Omental fat pad (tissue), 4 donors: ENCODE measurements at places on chromosomes 5 and 9.

GRCh38 chr5:171840711-171841522 is 55.3 kb downstream of the SMIM23 start:
- DNase-seq: no peak

DNA sequence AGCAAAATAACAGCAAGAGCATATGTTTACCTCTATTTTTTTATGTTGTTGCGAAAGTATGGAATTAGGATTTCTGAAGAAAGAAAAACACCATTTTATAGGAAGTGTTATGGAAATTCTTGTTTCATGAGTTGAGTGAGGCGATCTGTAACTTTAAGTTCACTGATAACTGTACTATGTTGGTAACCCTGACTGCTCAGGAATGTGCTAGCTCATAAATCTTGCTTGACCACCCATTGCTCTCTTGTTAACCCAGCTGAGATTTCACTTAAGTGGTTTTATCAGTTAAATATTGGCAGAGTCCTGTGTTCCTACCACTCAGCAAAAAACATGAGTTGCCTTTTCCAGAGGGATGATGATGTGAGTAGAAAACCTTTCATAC is 91.1 kb upstream of the STARD4 start:
- DNase-seq: no peak

GRCh38 chr9:116959809-116960208 is 272.7 kb downstream of the TRIM32 start:
- no peak for DNase-seq

- no peak for DNase-seq
These were observed 6.9 kb upstream of the SCAMP1 start for GRCh38 chr5:78353520-78353919.

DNA sequence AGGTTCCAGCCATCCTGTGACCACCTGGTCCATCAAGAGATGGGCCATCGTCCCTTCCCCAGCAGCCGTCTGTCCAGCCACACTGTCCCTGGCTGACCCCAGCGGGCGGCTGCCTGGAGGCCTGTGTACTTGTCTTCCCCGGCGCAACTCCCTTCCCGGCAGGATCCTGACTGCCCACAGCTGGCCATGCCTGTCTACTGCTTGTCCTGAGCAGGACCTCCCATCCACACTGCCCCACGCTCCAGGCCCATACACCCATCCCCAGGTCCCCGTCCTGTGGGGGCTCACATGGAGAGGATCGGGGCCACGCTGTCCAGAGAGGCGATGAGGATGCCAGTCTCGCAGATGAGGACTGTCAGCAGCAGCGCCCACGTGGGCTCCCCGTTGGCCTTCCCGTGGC is 35.5 kb downstream of the SLC12A7 start:
- no peak for DNase-seq

- no peak for DNase-seq
These were observed 150.8 kb upstream of the PPP1R26 start for GRCh38 chr9:135328485-135329417.

DNA sequence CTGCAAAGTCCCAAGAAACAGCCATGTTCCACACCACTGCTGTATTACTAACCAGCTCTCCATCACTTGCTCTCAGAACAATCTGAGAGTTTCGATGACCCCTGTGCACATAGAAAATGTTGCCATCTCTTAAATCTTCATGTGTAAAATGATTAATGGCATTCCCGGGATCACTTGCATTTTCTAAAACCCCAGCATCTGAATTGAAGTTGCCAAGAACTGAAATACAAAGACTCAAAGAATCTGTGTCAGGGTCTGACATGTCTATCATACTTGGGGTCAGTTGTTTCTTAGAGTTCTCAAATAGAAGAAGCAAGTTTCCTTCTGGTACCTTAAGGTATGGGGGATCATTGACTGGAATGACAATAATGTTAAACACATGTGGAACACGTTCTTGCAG is 115.1 kb downstream of the ESM1 start:
- DNase-seq: no peak

DNA sequence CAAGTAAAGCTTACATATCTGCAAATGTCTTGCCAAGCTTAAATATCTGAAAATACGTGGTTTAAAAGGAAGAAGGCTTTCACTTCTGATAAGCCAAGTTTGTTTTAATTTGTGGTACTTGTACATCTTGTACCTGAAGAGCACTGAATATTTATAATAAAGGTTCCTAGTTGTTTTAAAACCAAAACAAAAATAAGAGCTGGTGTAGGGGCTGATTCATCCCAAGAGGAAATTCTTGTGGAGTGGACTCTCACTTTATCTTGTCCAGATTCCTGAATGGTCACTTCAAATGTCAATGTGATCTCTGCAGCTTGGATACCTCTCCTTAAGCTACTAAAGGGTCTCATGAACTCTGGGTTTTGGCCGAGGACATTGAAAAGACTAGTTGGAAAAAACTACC is 29.5 kb downstream of the MAMDC2 start:
- DNase-seq: no peak

GRCh38 chr9:12185856-12186255 is 507.3 kb upstream of the TYRP1 start:
- DNase-seq: no peak

GRCh38 chr5:78792345-78793055 is 143.9 kb upstream of the LHFPL2 start:
- DNase-seq: no peak

DNA sequence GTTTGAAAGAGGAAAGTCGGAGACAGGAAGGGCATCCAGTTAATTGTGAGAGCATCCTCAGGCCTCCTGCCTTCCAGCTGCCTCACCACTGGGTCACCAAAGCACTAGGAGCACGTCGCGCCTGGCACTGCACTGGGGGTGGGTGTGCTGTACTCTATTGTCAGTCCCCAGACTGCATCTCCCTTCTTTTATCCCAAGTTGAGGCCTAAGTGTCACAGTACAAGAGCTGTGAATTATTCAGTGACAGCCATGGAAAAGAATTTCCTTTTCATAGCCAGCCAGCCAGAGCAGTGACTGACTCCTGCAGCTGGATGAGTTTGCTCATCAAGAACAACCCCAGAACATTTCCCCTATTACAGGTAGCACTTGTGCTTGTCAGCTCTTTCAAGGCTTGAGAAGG is 16.3 kb downstream of the CLTA start:
- DNase-seq: no peak

DNA sequence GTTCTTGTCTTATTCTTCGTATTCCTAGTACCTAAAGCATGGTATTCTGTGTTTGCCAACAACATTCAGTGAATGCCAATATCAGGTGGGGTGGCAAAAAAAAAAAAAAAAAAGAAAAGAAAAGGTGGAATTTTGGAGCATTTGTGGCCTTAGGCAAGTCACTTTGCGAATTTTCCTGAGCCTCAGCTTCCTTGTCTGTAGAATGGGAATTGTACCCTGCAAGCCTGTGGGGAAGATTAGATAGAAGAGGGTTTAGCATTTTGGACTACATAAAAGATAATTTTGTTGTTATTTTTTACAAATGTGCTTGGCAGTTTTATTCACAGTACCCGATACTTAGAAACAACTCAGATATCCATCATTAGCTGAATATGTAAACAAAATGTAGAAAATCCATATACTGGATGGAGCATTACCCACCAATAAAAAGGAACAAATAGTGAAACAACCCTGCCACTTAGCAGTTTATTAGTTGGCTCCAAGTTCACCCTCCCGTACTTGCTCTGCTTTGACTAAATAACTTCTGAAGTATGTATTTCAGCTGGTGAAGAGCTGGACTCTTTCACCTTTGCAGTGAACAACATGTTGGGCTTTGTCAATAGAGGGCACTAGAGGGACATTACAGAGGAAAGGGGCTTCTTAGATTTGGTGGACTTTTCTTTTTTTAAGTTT is 13.6 kb downstream of the UBE2D2 start:
- DNase-seq: no peak

DNA sequence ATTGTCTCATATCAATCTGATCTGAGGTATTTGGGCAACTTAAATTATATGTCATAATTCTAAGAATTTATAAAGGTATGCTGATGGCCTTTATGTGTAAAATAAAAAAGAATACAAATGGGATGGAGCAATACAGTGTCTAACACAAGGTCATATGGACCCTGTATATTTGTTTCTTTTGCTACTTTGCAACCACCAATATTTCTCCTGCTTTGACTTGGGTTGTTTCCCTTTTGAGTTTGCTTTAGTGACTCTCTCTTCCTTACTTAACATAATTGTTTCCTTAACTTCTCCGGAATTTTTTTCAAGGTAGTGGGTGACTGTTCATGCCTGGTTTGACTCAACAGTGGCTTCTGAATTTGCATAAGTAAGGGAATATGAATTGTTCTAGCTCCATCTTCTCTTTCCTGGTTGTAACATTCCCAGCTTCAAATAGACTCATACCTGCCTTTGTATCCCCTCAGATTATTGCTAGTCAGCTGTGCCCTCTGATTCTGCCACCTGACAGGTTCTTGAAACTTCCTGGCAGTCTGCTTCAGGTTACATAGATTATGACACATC is 30.2 kb upstream of the ANXA1 start:
- no peak for DNase-seq

GRCh38 chr9:130423272-130423671 is 21.5 kb upstream of the ASS1 start:
- no peak for DNase-seq

DNA sequence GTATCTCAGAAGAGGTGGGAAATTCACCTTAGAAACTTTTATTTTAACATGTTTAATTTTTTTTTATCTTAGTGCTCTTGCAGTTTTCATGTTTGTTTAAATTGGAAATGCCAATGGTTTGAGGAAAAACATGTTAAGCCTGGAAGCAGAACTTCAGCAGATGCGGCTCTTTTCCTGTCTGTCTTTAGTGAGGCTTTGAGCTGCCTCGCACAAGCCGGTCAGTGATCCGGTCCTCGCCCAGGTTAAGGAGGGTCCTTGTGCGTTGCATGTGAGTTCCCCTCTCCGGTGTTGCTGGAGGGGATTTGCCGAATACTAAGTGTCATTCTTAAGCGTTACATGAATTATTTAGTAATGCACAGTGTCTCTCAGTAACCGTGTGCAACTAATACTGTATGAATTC is 9.4 kb upstream of the PLEKHG4B start:
- DNase-seq: no peak

DNA sequence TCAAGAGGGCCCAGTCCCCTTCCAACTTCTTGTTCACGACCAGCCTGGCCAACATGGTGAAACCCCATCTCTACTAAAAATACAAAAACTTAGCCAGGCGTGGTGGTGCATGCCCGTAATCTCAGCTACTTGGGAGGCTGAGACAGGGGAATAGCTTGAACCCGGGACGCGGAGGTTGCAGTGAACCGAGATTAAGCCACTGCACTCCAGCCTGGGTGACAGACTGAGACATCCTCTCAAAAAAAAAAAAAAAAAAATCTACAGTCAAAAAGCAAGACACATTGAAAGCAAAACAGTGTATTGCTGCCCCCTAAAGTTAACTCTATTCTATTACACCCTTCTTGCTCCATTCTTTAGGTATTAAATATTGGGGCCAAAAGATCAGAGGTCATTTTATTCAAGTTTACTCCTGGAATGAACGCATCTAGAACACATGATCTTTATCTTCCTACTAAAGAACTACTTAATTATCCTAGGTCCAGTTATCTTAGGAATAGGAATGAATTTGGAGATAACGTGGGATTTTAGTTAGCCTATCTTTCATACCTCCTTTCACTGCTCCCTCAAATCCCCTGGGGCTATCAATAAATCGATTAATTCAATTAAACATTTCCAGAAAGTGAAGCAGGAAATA is 2.4 kb downstream of the ATG12 start:
- DNase-seq: no peak

- DNase-seq: no peak
These were observed 541.4 kb downstream of the PRELID2 start for GRCh38 chr5:145293716-145294115.

DNA sequence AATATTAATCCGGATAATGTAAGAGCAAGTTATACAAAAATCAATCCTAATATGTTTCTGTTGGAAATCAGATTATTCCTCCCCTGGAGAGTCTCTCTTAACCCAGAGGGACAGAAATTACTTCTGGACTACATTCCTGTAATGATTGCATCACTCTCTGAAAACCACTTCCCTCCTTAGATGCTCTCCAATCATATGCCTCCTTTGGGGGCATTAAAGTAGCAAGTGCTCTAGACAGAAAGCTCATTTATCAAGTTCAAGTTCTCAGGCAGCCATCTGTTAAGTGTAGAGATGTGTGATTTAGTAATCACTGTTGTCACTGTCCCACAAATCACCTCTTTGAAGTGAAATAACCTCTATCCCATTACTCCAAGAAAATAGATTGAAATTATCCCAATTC is 247.1 kb downstream of the SLCO4C1 start:
- no peak for DNase-seq

DNA sequence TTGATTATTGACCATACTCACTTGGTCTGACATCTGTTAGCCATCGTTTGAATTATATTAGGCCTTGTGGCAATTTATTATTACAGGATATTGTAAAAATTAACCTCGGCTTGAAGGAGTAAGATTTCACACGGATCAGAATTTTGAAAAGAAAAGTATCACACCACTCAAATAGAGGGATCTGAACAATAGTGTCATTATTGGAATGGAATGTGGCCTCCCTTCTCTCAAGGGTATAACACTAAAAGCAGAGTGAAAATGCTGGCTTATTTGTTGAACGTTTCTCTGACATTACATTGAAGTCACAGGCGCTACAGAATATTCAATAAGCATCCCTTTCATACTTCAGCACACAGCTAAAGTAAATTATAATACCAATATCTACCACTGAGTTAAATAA is 509.3 kb downstream of the CTNND2 start:
- DNase-seq: no peak

- DNase-seq: no peak
These were observed 1.7 kb downstream of the CANX start for GRCh38 chr5:179700401-179700918.

GRCh38 chr5:169099801-169100734 is 200.9 kb downstream of the SLIT3 start:
- DNase-seq: no peak

DNA sequence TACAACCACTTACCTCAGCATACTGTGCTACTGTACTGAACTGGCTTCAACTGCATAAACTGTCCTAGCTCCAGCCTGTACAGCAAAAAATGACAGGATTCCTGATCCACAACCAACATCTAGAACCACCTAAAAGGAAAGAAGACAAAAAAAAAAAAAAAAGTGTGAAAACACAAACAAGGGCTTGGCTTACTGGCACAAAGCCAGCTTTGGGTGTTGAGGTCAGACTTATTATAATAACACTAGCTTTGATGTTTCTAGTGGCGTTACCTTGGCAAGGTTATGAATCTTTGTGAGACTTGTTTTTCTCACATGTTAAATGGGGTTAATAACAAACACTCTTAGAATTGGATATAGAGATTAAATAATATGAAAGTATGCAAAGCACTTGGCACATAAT is 148.5 kb upstream of the PUM3 start:
- DNase-seq: no peak

- no peak for DNase-seq
These were observed 603.0 kb downstream of the BNC2 start for GRCh38 chr9:16267281-16268066.

DNA sequence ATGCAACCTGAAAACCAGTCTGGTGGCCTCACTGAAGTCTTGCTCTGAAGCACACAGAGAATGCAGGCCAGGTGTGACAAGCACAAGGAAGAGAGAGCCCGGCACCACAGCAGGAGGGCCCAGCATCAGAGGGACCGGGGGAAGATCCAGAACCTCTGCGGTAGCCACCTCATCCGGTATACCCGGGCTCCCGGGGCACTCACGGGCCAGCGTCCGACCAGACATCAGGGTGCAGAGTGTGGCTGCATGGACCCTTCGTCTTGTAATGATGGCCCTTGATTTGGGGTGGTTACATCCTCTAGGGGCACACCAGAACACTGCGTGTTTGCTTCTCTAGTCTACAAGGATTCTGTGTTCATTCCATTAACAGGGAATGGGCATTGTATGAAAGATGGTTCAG is 406.0 kb downstream of the GADD45G start:
- no peak for DNase-seq
